ENCODE measurements at places on chromosomes 6 and 20. TPM values are rescaled to one million over a fixed set of nuclear protein-coding genes. Genes with fewer than 3 reads are reported as not detected.
A peak's percentile ranks its signal among the peaks of the same experiment; 100 is the strongest.

The EPM2A gene
- total RNA-seq, result 6.4 TPM

The C20orf96 gene
- total RNA-seq, result 9.5 TPM

The PRPH2 gene
- total RNA-seq, result not detected

The OPRM1 gene
- not detected for total RNA-seq

The PAK5 gene
- total RNA-seq, result not detected

The VGLL2 gene
- not detected for total RNA-seq

DNA sequence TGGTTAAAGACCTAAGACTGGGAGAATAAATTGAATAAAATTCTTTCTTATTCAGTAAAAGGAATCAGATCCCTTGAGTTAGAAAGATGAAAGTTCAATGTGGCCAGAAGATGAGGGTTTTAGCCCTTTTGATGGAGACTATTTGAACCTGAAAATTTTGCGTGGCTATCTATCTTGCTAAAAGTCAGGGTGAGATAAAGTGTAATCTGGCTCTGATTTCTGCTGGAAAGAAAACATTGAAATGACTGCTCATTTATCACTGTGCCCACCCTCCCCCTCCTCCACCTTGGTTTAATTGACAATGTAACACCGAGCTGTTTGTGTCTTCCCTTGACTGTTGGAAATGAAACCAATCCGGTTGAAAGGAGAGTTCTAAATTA, 32.9 kb upstream of the TCF21 start:
- H3K27me3 ChIP-seq, result peaks cover 54% of the 10 kb centered on the region
- H3K36me3 ChIP-seq, result no peaks in the 10 kb centered on the region
- no peak for DNase-seq
- no peak overlapping the region for H3K4me3 ChIP-seq

DNA sequence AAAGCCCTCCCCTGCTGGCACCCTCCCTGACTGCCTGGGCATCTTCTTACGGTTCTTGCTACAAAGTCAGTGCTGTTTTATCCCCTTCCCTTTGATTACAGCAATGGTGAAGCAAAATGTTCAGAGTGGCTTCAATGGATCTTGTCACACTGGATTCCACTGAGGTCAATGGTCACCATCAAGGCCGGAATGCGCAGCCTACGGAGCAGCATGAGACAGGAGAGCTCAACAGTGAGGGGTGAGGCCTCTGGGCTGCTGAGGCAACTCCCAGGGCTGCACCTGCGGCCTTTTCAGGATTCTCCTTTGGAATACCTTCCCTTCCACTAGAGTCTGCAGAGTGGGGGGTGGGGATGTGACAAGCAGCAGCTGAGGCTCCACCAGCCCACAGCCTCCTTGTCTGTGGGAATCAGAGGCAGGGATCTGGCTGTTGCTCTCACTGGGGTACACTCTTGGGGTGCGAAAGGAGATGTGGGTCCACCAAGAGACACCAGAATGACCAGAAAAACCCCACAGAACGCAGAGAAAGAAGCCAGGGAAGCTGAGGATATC, 40.4 kb upstream of the EMILIN3 start:
- H3K4me3 ChIP-seq, result no peak overlapping the region
- H3K36me3 ChIP-seq, result peaks cover 30% of the 10 kb centered on the region
- H3K27ac ChIP-seq, result no peak overlapping the region
- DNase-seq, result no peak

DNA sequence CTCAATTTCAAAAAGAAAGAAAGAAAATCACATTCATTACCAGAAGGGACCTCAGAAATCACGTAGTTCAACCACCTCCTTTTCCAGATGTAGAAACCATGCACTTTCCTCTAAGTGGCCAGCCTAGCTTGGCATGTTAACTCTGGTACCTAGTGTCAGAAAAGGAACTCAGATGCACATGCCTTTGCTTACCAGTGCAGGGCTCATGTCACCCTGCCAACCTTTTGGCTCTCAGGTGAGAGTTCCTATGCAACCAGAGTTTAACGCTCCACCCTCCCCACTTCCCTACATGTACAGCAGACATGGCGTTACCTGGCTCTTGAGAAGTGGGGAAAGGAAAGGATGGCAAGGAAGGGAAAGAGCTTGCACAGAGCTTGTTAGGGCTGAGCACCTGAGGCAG, 16.3 kb upstream of the IL17F start:
- H3K36me3 ChIP-seq, result peaks cover 45% of the 10 kb centered on the region
- no peaks in the 10 kb centered on the region for H3K27me3 ChIP-seq
- peaks cover 6% of the 10 kb centered on the region for H3K4me1 ChIP-seq
- H3K27ac ChIP-seq, result no peak overlapping the region
- DNase-seq, result no peak

- H3K27ac ChIP-seq, result no peak overlapping the region
- H3K27me3 ChIP-seq, result peaks cover 10% of the 10 kb centered on the region
- no peak for DNase-seq
- no peak overlapping the region for H3K4me3 ChIP-seq
- no peaks in the 10 kb centered on the region for H3K4me1 ChIP-seq
- H3K36me3 ChIP-seq, result no peaks in the 10 kb centered on the region
Measured at GRCh38 chr6:3876866-3877265, 27.7 kb downstream of the FAM50B start.

DNA sequence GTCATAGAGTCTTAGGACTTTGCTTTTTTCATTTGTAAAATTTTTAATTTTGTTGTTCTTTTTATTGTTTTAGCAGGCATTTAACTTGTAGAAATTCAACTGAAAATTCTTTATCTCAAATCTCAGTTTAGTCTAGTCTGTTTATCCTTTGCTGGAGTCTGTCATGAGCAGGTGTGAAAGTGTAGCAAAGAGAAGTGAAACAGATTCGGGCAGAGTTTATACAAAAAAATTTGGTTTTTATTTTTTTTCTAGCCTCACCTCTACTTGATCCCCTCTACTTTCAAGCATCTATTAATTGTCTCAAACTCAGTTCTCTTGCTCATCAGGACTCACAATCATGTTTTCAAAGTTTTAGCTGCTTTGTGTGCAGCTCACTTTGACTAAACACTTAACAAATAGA, 655.2 kb downstream of the HDGFL1 start:
- H3K36me3 ChIP-seq, result no peaks in the 10 kb centered on the region
- no peak overlapping the region for H3K27ac ChIP-seq
- H3K27me3 ChIP-seq, result no peaks in the 10 kb centered on the region
- no peak for DNase-seq

- H3K4me1 ChIP-seq, result peaks cover 10% of the 10 kb centered on the region
- no peak overlapping the region for H3K4me3 ChIP-seq
- no peak for DNase-seq
- peaks cover 9% of the 10 kb centered on the region for H3K27me3 ChIP-seq
Measured at GRCh38 chr6:17584241-17584803, 15.8 kb upstream of the FAM8A1 start.

GRCh38 chr6:68911811-68912210, 276.7 kb downstream of the ADGRB3 start:
- no peak overlapping the region for H3K4me3 ChIP-seq
- no peaks in the 10 kb centered on the region for H3K4me1 ChIP-seq
- no peak for DNase-seq
- H3K27me3 ChIP-seq, result no peaks in the 10 kb centered on the region
- H3K27ac ChIP-seq, result peak overlapping the region; percentile 28
- no peaks in the 10 kb centered on the region for H3K36me3 ChIP-seq

GRCh38 chr6:125714441-125715090, 34.9 kb upstream of the HEY2 start:
- no peak overlapping the region for H3K4me3 ChIP-seq
- peaks cover 9% of the 10 kb centered on the region for H3K27me3 ChIP-seq
- no peak overlapping the region for H3K27ac ChIP-seq
- no peaks in the 10 kb centered on the region for H3K36me3 ChIP-seq
- peaks cover 10% of the 10 kb centered on the region for H3K4me1 ChIP-seq

DNA sequence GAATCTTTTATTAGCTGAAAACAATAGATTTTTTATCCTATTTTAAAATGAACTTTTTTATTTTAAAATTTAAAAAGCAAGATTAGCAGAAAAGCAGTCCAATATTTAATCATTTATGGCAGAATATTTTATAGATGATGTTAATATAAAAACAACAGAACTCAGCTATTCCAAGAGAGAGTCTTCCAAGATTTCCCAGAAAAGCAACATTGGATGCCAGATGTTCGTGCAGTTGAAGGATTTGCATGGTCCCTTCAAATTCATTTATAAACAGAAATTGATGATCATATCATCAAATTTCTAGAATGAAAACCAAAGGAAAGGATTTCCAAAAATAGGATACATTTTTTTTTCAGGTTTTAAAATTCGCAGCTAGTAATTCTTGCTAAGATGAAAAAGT, 25.4 kb upstream of the CNKSR3 start:
- no peak for DNase-seq
- no peak overlapping the region for H3K4me3 ChIP-seq
- no peak overlapping the region for H3K27ac ChIP-seq
- no peaks in the 10 kb centered on the region for H3K4me1 ChIP-seq
- H3K36me3 ChIP-seq, result no peaks in the 10 kb centered on the region

DNA sequence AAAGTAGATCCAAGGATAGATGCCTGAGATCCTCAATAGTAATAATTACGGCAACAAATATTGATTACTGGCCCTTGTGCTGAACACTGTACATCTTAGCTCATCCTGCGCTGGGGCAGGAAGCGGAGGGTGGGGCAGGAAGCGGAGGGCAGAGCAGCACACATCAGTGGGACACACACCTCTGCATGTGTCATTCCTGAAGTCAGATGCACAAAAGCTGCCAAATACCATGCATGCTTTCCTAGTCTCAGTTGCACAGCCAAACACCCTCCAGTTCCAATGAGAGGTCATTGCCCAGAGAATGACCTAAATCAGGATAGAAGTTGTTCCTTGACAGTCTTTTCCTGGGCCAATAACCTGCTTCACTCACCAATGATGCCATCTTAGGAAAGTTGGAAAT, 74.4 kb upstream of the FOXC1 start:
- H3K4me1 ChIP-seq, result peaks cover 15% of the 10 kb centered on the region
- H3K4me3 ChIP-seq, result no peak overlapping the region
- H3K36me3 ChIP-seq, result no peaks in the 10 kb centered on the region
- H3K27ac ChIP-seq, result no peak overlapping the region

DNA sequence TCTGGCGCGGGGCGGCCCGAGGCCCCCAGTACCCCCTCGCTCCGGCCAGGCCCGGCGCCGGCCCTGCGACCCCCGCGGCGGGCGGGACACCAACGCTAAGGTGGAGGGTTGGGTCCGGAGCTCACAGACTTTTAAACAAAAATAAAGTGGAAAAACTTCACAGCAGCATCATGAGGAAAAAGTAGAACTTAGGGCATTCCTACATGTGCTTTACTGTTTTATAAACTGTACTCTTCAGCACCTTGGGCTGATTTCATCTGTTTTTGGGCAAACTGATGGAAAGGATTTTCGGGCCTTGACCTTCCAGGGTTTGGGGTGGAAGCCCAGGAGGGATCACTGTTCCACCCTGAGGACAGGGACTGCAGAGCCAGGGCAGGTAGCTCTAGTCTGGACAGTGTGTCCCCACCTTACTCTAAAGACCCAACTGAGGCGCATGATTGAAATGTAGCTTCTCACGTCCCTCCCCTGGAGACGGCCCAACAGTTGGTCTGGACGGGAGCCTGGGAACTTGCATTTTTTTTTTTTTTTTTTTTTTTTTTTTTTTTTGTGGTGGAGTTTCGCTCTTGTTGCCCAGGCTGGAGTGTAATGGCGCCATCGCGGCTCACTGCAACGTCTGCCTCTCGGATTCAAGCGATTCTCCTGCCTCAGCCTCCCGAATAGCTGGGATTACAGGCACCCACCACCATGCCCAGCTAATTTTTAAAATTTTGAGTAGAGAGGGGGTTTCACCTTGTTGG, 740 bp downstream of the NELFCD start:
- peaks cover 32% of the 10 kb centered on the region for H3K4me1 ChIP-seq
- no peak for DNase-seq
- H3K27me3 ChIP-seq, result peaks cover 3% of the 10 kb centered on the region
- H3K36me3 ChIP-seq, result peaks cover 30% of the 10 kb centered on the region
- peak overlapping the region; percentile 93 for H3K4me3 ChIP-seq
- H3K27ac ChIP-seq, result peak overlapping the region; percentile 90

DNA sequence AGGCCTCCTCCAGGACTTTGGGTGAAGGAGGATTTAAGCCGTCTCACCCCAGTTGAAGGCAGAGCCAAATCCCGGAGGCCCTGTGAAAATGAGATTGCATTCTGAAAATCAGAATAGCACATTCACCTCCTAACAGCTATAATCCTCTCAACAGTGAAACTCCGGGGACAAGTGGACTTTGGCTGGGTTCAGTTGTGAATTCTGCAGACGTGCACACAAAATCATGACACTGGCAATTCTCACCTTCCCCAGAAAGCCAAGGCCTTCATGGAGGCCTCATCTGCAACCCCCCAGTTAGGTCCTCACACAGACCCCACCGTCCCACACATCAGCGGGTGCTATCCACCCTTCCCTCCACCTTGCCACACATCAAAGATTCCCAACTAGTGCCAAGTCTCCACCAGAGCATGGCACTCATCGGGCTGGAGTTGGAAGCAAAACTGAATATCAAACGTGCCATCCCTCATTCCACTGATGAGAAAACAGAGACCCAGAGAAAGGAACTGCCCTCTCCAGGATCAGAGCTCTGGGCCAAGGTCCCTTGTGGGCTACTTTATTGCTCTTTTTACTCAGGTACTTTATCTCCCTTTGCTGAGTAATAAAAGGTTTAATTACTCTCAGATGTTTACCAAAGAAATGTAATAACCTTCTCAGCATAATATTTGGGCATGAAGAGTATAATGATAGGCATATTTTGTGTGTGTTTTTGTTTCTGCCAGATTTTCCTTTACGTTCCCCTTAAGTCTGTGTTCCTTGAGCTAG, 4.8 kb upstream of the BTNL2 start:
- H3K36me3 ChIP-seq, result no peaks in the 10 kb centered on the region
- no peak overlapping the region for H3K4me3 ChIP-seq
- peaks cover 10% of the 10 kb centered on the region for H3K4me1 ChIP-seq
- peaks cover 58% of the 10 kb centered on the region for H3K27me3 ChIP-seq

GRCh38 chr20:62067547-62068260, 2.0 kb upstream of the TAF4 start:
- DNase-seq, result no peak
- no peak overlapping the region for H3K27ac ChIP-seq
- peaks cover 20% of the 10 kb centered on the region for H3K4me1 ChIP-seq
- peaks cover 9% of the 10 kb centered on the region for H3K27me3 ChIP-seq
- peak overlapping the region; percentile 79 for H3K4me3 ChIP-seq

DNA sequence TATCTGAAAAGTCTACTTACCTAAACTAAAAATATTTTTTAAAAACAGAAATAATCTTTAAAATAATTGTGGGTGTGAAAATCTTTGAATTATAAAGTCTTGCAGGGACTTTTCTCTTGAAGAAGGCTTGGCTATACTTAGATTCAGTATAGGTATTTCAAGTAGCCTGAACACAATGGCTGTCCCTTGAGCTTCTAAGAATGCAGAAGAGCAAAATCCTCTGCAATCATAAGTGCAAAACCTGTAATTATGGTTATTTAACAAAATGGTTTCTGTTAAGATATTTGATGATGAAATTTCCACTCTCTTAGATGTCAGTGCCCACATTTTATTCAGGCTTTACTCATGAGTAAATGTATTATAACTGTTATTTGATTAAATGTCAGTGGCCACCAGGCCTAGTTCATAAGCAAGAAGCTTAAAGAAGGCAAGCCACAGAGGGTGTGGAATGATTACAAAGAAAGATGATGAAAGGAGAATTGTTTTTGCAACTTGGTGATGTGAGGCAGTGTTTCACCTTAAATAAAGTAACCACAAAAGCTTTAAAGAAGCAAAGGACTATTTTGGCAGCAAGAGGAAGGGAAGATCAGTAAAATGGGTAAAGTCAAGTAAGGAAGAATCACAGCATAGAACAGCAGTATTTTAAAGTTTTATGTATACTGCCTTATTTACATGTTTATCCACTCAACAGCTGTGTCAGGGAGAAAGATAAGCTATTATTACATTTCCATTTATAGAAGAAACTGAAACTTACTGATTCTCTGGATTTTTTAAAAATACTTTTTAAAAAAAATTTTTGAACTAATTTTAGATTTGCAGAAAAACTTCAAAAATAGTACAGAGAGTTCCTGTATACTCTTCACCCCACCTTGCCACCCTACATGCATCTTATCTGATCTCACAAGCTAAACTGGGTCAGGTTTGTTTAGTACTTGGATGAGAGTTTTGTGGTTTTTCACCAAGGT, 351.2 kb upstream of the RUNX2 start:
- peaks cover 51% of the 10 kb centered on the region for H3K36me3 ChIP-seq
- H3K27ac ChIP-seq, result peak overlapping the region; percentile 84
- no peak for DNase-seq
- H3K4me1 ChIP-seq, result peaks cover 44% of the 10 kb centered on the region

All from activated T-helper 2 cell treated with anti-CD3 and anti-CD28 coated beads, Interferon-gamma antibody, Interleukin-2, Interleukin-4, amounts not matched to agents 10 μg/mL and 5 μg/mL and 100 μg/mL, durations not matched to agents 14 hours and 24 hours and 36 hours (primary cell).